ENCODE measurements at places on chromosomes 11 and 22.

GRCh38 chr11:83819931-83820549, 533.9 kb upstream of the CCDC90B start:
- DNase-seq = peak; percentile 45

DNA sequence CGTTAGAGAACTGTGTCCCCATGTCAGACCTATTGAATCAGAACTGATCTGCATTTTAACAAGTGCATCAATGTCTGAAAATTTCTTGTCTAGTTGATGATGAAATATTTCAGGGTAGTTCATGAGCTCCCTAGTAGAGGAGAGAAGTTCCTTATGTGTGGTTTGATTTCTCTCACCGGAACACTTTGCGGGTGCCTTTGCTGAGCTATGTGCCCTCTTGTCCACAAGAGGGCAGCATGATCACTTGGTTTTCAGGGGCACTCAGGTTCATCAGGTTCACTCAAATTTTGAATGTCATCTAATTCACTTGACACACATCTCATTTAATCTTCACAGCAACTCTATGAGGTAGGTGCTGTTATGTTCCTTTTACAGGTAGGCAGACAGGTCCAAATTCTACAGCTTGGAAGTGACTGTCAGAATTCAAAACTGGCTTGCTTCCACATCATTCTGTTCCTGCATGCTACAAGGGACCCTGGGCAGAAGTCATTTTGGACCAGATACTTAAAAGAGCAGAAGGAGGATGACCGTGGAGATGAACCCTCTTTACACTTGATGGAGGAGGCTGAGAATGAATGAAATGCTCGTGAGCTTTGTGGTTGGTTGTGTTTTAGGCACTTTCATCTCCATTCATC, 55.6 kb downstream of the P4HA3 start:
- peak; percentile 66 for DNase-seq

DNA sequence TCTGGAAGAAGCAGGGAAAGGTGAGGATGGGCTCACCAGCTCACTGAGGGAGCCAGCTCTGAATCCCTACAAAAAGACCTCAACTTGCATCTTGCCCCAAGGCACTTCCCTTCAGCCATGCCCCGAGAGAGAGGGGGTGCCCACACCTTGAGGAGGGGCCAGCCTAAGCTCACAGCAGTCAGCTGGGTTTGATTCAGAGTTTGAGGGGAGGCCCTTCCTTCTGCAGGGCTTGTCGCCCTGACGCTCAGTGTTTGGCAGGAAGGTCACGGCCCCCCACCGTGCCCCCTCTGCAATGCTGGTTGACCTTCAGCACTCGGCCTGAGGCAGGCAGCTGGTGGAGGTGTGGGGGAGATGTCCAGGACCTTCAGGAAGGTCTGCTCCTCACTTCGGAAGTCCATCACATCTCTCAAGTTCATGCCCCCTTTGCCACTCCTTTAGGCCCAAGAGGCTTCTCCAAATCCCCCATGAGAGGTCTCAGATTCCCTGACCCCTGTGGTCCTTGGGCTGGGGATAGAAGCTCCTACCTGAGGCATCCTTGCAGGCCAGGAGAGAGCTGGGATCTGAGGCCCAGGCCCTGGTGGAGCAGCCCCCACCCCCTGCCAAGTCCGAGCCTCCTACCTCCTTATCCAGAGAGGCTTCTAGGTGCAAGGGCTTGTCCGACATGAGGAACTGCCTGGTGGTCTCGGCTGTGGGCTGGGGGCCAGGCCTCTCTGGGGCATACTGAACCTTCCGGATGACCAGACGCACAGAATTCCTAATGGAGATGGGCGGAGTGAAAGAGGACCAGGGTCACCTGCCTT, 37.6 kb downstream of the TPBGL start:
- DNase-seq = no peak

- no peak for DNase-seq
Observed at GRCh38 chr11:108916935-108917334, 252.1 kb downstream of the DDX10 start.

GRCh38 chr11:132073787-132074186, 703.4 kb downstream of the NTM start:
- DNase-seq = no peak

DNA sequence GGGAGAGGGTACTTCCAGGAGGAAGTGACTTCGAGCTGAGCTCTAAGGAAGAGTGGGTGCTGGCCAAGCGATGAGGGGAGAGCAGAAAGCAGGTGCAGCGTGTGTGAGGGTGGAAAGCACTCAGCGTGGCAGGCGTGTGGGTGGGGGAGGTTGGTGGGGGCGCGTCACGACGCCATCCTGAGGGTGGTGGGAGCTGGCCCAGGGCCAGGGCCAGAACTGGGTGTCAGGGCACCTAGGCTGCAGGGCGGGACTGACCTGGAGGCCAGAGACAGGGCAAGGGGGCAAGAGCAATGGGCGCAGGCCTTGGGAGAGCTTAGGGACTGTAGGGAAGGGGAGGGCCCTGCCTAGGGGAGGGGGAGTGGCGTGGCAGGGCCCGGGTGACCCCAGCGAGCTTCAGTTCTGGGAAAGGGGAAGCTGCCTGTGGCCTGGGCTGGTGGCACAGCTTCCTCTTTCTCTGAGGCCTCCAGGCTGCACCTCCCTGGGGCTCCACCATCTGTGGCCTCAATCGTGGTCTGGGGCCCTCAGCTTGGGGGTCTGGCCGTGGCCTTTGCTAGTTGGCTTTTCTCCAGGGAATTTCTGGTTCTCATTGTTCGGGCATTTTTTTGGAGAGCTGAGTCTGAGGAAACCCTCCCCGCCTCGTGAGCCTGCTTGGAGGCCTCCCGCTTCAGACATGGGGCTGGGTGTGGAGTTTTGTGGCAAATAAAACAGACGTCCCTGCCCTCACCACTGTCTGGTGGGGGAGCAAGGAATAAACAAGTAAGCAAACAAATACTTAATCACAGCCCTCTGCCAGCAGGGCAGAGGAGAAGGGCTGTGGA, 8.9 kb downstream of the RELT start:
- DNase-seq = peak; percentile 83

DNA sequence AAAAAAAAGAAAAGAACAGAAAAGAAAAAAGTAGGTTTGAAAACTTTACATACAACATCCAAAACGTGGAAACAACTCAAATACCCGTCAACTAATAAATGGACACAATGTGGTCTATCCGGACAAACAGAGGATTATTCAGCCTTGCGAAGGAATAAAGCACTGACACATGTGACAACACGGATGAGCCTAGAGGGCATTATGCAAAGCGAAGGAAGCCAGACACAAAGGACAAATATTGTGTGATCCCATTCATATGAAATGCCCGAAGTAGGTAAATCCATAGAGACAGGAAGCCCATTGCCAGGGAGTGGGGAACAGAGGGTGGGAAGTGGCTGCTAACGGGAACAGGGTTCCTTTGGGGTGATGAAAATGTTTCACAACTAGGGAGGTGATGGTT, 11.8 kb downstream of the RFPL1 start:
- no peak for DNase-seq

DNA sequence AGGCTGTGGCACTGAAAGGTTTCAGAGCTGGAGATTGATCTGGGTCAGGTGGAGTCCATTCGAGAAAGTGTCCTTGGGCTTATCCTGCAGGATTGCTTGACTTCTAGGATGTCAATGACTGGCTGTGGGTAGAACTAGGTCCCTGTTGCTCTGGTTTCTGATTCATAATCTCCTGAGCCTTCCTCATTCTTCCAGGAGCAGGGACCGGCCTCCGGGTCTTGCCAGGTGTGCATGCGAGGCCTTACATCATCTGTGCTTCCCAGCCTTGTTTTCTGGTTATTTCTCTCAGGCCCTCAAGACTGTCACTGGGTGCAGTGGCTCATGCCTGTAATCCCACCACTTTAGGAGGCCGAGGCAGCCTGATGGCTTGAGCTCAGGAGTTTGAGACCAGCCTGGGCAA, 33.3 kb upstream of the SORL1-AS1 start:
- no peak for DNase-seq

DNA sequence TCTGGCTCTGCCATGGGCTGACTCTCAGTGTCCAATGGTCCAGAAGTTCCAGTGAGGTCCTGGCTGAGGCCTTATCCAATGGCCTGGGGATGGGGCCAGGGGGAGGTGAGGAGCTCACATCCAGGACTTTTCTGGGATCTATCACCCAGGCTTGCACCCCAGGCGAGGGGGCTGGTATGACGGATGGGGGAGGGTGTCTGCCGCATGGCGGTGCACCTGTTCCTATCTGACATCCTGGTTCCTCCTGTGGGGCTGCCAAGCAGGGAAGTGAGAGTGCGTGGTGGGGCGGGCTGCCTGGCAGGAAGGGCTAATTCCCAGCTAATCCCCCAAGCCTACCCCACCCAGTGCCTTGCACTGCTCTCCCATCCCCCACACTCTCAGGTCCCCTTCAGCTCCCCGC, 102.1 kb downstream of the NECTIN1 start:
- DNase-seq = no peak

DNA sequence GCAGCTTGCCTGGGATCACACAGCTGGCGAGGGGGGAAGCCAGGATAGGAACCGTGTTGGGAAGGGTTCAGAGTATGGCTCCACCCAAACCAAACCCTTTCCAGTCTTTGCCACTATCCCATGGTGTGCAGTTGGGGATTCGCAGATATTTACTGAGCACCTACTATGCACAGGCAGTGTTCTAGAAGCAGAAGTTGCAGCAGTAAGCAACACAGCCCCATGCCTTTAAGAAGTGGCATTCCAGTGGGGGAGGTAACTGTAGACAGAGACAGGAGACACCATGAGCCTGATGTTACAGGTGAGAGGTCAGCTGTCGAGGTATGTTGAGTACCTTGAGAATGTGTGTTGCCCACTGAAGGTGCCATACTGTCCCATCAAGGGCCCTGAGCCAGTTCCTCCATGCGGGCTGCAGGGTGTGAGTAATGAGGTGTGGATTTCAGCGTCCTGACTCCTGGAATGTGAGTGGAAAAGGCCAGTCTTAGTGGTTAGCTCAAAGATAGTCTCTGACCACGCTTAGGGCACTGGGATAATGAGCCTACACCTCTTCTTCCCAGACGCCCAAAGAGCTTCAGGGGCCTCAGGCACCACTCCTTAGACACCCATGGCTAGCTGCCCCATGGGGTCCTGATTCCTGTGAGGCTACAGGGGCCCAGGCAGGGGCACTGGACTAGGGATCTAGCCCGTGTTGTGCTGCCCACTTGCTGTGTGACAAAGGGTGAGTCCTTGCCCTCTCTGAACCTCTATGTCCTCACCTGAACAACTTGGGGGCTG, 71.8 kb upstream of the TP53I11 start:
- DNase-seq = no peak

GRCh38 chr11:83881428-83881827, 595.3 kb upstream of the CCDC90B start:
- no peak for DNase-seq

GRCh38 chr22:49334449-49334789, 493.3 kb downstream of the BRD1 start:
- no peak for DNase-seq

- DNase-seq = peak; percentile 60
Observed at GRCh38 chr11:35907648-35908431, 36.0 kb upstream of the LDLRAD3 start.

DNA sequence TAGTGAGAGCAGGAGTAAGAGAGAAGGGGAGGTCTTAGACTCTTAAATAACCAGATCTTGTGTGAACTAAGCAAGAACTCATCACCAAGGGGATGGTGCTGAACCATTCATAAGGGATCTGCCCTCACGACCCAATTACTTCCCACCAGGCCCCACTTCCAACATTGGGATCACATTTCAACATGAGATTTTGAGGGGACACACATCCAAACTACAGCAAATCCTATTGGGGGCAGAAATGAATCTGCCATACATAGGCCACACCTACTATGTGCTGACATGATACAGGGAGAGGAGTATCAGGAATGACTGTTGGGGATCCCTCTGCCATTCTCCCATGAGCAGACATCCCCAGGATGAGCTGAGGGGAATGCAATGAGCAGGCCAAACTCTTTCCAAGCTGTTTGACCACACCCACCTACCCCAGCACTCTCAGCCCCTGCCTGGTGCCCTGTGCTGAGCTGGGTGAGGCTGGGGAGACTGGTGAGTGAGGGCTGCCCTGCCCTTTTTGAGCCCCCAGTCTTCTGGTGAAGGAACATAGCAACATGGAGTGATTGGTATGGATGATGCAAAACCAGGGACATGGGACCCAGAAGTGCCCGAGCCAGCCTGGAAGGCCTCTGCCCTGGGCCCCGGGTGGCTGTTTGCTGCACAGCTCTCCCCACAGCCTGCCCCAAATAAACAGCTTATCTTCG, 1.2 kb upstream of the GTSE1 start:
- no peak for DNase-seq
